ENCODE measurements at places on chromosomes 7 and 10.
A peak's percentile ranks its signal among the peaks of the same experiment; 100 is the strongest.

DNA sequence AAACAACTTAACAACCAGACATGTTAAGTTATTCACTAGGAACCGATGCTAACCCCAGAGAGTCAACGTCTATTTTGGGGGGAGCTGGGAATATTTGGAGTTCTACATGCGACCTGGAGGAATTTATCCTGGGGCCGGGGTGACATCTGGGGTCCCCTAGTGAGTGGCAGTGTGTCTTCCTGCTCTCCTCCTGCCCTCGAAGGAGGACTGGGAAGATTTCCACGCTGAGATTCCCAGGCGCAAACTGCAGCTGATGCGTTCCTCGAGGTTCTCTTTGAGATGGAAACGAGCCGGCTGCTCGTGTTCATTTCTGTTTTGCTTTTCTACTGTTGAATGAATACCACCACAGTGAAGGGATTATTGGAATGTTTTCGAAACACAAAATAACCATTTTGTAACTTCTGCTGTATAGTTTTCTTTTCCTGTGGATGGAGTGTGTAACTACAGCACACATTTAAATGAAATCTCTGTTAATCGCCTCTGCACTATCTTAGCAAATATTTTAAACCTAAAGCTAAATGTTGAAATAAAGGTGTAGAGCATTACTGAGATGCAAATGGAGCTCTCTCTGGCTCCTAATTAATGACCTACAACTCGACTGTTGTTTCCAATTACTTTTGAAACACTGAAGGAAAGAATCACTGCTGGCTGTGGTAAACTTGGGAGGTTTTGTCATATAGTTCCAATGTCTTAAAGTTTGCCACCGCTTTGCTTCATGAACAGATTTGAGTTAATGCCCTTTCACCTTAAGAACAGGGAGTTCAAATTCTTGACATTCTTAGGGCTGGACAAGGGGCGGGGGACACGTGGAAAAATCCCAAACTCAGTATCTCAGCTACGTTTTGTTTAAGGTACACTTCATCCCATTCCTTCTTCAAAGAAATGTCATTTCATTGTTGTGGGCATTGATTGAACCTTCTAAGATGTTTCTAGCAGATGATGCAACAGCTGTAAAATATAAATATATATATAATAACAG, 21.1 kb downstream of the GATA3 start:
- no peak for DNase-seq

DNA sequence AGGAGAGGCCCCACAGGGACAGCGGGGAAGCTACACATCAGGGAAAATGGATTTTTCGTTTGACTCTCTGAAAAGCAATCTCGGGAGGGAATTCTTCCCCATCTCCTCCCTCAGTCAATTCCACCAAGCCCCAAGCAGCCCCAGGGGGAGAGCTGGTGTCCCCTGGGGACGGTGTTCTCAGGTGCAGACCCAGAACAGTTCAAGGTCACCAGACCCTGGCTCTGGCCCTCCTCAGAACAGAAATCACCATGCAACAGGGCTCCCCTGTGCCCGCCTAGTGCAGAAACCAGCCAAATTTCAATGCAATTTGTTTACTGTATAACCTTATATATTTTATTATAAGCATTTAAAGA, 34.1 kb downstream of the GSDME start:
- no peak for DNase-seq

- DNase-seq, result no peak
Measured at GRCh38 chr7:157703131-157703530, 366.3 kb downstream of the DNAJB6 start.

DNA sequence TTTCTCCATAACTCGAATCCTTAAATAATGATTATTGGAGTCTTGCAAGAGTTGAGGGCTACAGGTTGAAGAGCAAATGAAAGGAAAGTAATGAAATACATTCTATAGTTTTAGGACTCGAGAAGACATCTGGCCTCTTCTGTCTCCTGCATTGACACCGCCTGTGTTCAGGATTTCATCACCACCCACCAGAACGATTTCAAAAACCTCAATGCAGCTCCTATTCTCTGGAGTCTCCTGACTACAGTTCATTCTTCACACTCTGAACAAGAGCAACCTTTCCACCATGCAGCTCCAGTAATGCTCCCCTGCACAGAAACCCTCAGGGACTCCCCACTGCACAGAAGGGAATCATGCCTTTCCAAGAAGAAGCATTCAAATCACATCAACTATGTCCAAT, 5.5 kb downstream of the IL15RA start:
- no peak for DNase-seq

DNA sequence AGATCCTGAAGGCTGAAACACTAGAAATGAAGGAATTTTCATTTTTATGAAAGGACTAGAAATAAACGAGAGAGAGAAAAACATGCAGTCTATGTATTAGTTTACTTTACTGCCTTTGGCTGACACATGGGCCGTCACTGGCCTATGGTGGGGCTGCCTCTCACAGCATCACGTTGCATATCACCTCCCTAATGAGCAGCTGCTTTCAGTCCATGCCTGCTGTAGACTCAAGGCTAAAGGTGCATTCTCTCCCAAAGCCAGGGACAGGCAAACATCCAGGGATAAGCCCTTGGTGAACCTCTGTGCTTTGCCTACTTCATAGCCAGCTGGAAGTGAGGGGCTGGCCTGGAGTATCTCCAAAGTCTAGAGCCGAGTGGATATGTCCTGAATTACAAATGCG, 359.4 kb downstream of the GPAM start:
- DNase-seq, result no peak

- DNase-seq, result no peak
Measured at GRCh38 chr10:78875331-78875877, 193.4 kb upstream of the ZMIZ1 start.

GRCh38 chr10:11880151-11881029, 57.2 kb downstream of the PROSER2 start:
- DNase-seq, result no peak

DNA sequence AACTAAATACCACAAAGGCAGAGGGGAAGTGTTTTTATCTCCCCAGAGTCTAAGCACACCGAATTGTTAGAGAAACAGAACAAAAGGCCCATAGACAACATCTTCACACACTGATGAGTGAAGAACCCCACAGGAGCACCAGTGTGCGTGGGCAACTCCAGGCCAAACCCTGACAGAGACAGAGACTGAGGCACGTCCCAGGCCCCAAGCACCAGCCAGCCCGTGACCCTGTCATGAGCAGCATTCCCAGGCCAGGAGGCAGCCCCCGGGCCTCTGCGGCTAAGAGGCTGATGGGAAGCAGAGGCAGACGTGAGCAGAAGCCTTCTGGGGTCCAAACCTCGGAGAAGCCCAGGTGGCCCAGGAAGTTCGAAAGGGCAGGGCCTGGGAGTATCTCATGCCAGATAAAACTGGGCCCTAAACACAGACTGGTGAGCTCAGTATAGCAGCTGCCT, 184.4 kb downstream of the TCERG1L start:
- no peak for DNase-seq

- no peak for DNase-seq
Measured at GRCh38 chr7:159310457-159311171, 165.9 kb upstream of the VIPR2 start.

GRCh38 chr10:81873932-81874816, 820 bp upstream of the NRG3 start:
- peak; percentile 78 for DNase-seq

DNA sequence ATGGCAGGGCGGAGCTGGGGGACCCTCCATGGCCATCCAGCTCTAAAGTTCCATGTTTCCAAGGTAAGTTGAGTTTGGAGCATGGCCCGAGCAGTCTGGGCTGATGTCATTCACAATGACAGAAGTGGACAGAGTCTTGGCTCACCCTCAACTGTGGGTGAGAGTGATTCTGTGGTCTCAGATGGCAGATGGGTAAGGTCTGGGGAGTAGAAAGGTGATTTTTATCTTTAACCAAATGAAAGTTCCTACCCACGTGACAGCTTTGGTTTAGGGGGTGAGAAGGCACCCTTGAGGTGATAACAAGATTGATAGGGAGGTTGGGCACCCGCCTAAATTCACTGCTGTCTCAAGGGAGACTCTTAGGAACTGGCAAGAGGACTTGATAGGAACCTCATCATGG, 57.6 kb upstream of the PDZD8 start:
- no peak for DNase-seq

GRCh38 chr7:86094166-86094669, 549.5 kb upstream of the GRM3 start:
- no peak for DNase-seq

- DNase-seq, result no peak
Measured at GRCh38 chr10:110492069-110492822, 5.5 kb upstream of the DUSP5 start.

DNA sequence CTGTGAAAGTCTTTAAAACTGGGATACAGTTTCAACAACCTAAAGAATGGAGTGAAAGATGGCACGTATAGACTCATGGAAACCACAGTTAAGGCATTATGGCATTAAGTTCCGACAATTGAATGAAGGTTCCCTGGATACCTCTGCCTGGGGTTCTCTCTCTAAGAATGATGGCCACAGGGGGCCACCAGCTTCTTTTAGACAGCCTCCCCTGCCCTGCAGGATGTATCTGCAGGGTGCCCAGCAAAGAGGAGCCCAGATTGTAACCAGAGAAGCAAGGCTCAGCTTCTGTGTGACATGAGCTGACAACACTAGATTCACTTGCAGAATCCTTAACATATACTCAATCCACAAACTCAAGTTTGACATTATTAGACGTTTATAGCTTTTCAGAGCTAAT, 645.4 kb downstream of the PARD3 start:
- DNase-seq, result no peak

- DNase-seq, result no peak
Measured at GRCh38 chr10:132488231-132488821, 49.3 kb upstream of the INPP5A start.

DNA sequence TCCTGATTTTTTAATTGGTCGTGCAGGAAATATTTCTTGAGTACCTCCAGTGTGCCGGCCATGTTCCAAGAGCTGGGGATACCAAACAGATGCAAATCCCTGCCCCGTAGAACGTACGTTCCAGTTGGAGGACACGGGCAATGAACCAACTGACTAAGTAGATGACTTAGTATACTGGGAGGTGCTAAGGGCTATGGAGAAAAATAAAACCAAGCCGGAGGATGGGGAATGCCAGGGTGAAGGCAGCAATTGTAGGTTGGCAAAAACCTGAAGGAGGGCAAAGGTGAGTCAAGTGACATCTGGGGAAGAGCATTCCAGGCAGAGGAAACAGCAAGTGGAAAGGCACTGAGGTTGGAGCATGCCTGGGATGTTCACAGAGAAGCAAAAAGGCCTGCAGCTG, 6.8 kb upstream of the VSIR start:
- no peak for DNase-seq

DNA sequence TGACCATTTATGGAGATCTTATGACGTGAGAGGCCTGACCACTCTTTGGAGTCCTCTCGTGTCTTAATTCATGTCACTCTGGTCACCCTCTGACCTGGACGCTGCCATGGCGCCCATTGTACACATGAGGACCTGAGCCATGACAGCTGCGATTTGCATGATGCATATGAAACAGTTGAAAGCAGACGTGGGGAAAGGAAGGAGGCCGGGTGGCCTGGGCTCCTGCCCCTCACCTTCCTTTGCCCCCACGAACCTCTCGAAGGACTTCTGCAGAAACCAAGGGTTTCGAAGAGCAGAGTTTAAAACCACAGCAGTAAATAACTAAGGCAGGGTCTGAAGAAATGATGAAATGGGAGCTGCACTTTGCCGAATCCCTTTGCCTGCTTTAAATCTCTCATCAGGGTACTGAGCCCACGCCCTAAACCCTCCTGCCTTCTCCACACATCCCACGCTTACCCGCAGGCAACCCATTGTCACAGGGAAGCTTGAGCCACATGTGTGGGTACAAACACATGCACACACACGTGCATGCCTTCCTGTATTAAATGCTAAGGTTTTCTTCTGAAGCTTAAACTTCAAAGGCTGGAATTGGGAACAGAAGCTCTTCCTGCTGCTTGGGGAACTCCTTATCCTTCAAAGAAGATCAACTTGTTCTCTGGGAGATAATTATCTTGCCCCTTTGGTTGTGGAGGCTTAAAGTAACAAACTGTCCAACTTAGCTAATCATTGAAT, 11.7 kb upstream of the CALML3 start:
- no peak for DNase-seq

DNA sequence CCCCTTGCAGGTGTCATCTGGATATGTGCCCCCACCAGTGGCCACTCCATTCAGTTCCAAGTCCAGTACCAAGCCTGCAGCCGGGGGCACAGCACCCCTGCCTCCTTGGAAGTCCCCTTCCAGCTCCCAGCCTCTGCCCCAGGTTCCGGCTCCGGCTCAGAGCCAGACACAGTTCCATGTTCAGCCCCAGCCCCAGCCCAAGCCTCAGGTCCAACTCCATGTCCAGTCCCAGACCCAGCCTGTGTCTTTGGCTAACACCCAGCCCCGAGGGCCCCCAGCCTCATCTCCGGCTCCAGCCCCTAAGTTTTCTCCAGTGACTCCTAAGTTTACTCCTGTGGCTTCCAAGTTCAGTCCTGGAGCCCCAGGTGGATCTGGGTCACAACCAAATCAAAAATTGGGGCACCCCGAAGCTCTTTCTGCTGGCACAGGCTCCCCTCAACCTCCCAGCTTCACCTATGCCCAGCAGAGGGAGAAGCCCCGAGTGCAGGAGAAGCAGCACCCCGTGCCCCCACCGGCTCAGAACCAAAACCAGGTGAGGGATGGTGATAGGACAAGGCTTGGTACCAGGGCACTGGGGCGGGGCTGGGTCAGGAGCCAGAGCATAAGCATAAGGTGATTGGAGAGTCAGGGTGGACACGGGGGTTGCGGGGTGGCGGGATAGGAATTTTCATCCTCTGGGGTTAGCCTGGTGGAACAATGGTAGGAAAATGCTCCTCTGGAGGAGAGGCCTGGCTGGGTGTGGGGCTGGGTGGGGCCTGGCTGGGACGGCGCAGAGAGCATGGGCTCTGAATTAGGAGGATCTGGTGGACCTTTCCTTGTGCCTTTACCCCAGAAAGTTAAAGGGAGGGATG, 1.9 kb downstream of the ZYX start:
- DNase-seq, result no peak

GRCh38 chr7:44995555-44996493, 4.2 kb upstream of the CCM2 start:
- DNase-seq, result no peak

DNA sequence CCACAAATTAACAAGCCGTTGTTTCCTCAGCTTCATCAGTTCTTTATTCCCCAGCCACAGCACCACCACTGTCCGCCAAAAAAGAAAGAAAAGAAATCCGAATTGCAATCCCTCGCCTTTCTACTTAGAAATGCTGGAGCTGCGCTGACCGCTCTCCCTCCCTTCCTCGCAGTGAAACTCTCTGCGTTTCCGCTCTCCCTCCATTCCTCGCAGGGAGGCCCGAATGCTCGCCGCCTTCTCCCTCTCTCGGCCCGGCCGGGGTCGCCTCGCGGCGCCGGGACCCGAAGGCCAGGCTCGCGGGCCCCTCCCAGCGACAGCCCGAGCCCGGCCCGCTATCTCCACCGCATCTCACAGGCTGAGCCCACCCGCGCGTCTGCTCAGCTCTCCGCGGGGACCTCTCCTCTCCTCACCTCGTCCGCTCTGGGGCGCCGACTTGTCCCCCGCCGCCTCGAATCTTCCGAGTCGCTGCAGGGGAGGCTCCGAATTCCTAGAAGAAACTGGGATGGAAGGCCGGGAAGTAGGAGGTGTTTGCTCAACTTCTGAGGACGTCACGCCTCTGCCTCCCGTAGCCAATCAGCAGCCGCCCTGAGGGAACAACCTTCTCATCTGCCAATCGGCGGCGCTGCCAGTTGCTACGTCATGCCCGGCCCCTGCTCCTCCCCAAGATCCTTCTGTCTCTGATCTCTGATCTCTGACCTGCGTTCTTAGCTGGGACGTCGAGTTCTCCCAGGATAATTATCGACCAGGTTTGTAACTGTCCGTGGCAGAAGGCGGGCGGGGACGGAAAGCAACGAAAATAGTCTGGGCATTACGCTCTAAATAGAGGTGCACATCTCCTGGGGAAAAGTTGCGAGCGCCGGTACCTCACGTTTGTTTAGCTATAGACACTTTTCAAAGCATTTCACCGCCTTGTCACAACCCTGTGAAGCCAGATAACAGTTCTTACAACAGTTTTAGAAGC, at the start of gene AASS:
Gene AASS, minus strand, starts transcription at position 499 of the 961 bp plus-strand sequence. CDS start 10,523 bp downstream, outside the sequence.
- peak; percentile 91 for DNase-seq

All from D341Med (cell line).